A549 treated with Mapracorat at 1 μM for 4 hours (cell line): ENCODE measurements at places on chromosomes 6 and 20. TPM values are rescaled to one million over a fixed set of nuclear protein-coding genes. Genes with fewer than 3 reads are reported as not detected.

Gene LRRN4
- total RNA-seq: 0.06 to 0.07 TPM in 2 of 5 replicates, not detected in the others

Gene ZNF334
- not detected in 5 replicates for total RNA-seq

Gene HUS1B
- total RNA-seq: 0.13 to 0.31 TPM (median 0.19 TPM) in 4 of 5 replicates, not detected in the other

Gene LY6G6F
- total RNA-seq: not detected in 5 replicates

Gene ZSCAN16
- total RNA-seq: 3.5 to 5.3 TPM (median 4.4 TPM) in 5 replicates

Gene FLRT3
- total RNA-seq: 1.6 to 2.2 TPM (median 1.8 TPM) in 5 replicates

Gene LGSN
- 2.0 to 3.0 TPM (median 2.2 TPM) in 5 replicates for total RNA-seq

Gene TMEM200A
- total RNA-seq: 0.06 to 0.07 TPM in 2 of 5 replicates, not detected in the others

Gene CRIP3
- total RNA-seq: 0.39 to 0.51 TPM (median 0.43 TPM) in 5 replicates

Gene MUC21
- total RNA-seq: not detected in 5 replicates
